ENCODE measurements at places on chromosomes 1 and 21.

GRCh38 chr1:93699049-93699384 is 17.4 kb upstream of the BCAR3 start:
- DNase-seq = no peak

DNA sequence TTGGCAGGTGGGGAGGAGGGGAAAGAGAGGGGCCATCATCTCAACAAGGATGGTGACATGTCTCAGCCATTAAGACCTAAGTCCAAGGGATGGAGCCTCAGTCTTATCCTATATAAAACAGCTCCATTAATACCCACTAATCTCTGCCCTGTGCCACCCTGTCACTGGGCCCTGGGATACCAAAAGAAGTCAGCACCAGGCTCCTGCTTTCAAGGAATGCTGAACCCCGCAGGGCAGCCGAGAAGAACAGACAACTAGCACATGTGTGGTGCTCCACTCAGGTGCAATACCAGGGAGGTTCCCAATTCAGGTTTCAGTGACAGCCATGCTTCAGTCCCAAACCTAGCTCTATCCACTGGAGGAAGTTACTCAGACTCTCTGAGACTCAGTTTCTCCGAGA is 128.4 kb downstream of the GRIK3 start:
- no peak for DNase-seq

- no peak for DNase-seq
These were observed 148.4 kb downstream of the TLR5 start for GRCh38 chr1:222994511-222995235.

DNA sequence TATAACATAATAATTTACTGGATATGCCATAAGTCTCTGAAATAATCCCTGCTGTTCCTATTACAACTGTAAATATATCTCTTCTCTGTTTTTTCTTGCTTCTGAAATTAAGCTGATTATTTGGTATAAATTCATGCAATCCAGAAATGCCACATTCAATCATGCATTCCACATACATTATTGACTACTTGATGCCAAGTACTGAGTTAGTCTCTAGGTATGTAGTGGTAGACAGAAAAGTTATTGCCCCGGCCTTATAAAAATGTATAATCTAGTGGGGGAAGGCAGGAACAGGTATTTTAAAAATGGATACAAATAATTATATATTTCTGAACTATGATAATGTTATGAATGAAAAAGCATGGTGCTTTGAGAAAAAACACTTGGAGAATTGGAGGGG is 338.6 kb upstream of the SNX7 start:
- no peak for DNase-seq

GRCh38 chr1:245684571-245684970 is 529.8 kb downstream of the KIF26B start:
- DNase-seq = no peak

GRCh38 chr1:10989095-10989494 is 23.4 kb upstream of the TARDBP start:
- DNase-seq = no peak

- DNase-seq = no peak
These were observed 274.4 kb downstream of the NTNG1 start for GRCh38 chr1:107415241-107415640.

GRCh38 chr1:39034114-39034654 is 8.0 kb downstream of the NDUFS5 start:
- peak; percentile 12 for DNase-seq

DNA sequence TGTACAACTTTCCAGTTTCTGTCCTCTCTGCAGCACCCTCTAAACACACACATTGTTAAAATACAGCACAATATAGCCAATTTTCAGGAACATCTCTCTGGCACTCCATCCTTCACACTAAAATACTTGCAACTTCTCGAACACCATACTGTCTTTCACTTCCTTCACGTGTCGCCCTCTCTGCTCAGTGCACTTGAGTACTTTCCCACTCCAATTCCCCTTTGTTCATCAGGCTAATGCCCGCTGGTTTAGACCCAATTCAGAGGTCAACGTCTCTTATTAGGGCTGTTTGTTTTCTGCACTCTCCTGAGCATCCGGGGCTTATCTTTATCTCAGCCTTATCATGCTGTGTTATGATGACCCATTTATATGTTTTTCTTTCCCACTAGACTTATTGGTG is 238.2 kb upstream of the SGIP1 start:
- no peak for DNase-seq

DNA sequence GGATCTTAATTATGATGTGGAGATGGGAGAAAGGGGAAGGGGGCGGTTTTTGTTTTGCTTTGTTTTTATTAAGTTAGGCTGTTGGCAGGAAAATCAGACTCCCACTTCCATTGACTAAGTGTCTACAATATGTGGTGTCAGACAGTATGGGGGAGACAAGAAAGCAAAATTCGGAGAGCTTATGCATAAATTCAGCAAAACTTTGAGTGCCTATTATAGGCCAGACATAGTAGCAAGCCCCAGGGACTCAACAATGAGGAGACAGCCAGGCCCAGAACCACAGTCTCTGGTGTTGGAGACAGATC is 835 bp upstream of the TSPAN2 start:
- no peak for DNase-seq

GRCh38 chr1:36530261-36530660 is 47.5 kb upstream of the CSF3R start:
- no peak for DNase-seq

- no peak for DNase-seq
These were observed 48.0 kb downstream of the PRKAB2 start for GRCh38 chr1:147124266-147124665.

DNA sequence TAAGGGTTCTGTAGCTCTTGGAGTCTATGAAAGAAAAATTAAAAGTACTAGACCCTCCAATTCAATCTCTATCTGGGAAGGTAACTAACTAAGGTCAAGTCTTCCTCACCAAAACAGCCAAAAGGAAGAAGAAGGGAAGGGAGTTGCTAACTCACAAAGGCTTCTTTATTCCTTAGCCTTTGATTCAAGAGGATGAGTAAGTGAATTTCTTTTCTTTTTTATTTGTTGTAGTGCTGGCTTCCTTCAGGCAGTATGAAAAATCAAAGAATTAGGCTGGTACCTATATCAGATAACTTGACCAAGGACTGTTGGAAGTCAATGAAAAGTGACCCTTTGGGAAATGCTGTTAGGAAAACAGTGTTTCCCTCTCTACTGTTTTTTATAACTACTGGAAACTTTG is 144.4 kb upstream of the NRIP1 start:
- no peak for DNase-seq

DNA sequence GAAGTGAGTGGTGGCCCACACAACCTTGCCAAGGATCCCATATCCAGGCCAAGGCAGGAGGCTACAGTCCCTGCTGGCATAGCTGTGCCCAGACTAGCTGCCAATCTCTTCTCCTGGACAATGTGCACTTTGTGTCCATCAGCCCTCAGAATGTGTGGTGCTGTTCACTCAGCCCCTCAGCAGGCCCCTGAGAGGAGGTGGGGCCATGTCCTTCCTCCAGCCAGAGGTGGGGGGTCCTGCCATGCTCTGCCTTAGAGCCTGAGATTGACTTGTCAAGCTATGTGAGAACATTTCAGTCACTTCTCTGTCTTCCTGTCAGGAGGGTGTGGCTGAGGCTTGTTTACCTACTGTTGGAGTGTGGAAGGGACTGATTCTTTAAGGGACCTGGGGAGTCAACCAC is 1.4 kb downstream of the NCF2 start:
- no peak for DNase-seq

- DNase-seq = no peak
These were observed 1423.9 kb upstream of the PRMT6 start for GRCh38 chr1:105632342-105633196.

DNA sequence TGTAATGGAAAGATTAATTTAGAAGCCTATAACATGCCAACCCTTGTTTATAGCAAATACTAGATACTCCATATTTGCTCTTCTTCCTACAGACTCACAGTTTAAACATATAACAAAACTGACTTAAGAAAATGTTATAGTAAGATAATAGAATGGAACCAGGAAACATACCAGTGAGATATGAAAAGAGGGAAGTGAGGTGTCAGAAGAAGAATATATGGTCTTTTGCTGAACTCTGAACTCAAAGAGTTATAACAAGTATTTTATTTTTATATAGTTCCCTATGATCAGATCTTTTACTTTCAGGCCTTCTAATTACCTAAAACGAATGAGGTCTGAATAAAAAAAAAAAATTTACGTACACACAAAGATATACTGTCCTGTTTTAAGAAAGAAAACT is 20.9 kb downstream of the TMED5 start:
- DNase-seq = no peak

GRCh38 chr1:97174039-97174704 is 452.6 kb downstream of the PTBP2 start:
- DNase-seq = no peak

DNA sequence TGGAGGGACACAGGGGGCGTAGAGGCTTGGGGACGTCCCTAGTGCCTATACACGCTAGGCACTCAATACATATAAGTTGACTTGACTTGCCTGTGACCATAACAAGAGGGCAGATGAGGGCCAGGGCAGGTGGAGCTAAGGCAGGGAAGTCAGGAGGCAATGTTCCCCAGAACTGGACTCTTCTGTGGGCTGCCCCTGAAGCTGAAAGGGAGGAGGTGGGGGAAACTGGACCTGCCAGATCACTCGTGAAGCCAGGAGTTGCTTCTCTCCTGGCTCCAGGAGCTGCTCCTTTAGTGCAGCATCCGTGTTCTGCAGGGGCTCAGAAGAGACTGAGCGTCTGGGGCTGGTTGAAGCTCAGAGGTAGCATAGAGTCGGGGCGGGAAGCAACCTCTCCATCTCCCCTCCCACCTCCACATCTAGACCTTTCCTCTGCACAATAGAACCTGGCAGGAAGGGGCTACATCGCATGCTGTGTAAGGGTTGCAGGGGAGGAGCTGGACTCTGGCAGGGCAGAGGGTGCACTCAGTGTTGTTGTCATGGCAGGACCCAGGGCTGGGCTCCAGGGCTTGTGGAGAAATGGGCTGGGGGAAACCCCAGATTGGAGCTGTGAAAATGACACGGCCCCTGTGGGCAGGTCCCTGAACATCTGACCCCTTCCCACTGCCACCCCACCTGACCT is 2.9 kb upstream of the SEMA4A start:
- no peak for DNase-seq

- no peak for DNase-seq
These were observed 136.8 kb downstream of the PGBD5 start for GRCh38 chr1:230289350-230289644.

GRCh38 chr1:2046953-2047748 is 3.1 kb upstream of the PRKCZ start:
- DNase-seq = no peak

- no peak for DNase-seq
These were observed 89.2 kb downstream of the ACTL8 start for GRCh38 chr1:17844185-17844826.

GRCh38 chr1:114719424-114719787 is 2.8 kb upstream of the NRAS start:
- no peak for DNase-seq

- no peak for DNase-seq
These were observed 35.9 kb downstream of the MAB21L3 start for GRCh38 chr1:116147114-116147510.

DNA sequence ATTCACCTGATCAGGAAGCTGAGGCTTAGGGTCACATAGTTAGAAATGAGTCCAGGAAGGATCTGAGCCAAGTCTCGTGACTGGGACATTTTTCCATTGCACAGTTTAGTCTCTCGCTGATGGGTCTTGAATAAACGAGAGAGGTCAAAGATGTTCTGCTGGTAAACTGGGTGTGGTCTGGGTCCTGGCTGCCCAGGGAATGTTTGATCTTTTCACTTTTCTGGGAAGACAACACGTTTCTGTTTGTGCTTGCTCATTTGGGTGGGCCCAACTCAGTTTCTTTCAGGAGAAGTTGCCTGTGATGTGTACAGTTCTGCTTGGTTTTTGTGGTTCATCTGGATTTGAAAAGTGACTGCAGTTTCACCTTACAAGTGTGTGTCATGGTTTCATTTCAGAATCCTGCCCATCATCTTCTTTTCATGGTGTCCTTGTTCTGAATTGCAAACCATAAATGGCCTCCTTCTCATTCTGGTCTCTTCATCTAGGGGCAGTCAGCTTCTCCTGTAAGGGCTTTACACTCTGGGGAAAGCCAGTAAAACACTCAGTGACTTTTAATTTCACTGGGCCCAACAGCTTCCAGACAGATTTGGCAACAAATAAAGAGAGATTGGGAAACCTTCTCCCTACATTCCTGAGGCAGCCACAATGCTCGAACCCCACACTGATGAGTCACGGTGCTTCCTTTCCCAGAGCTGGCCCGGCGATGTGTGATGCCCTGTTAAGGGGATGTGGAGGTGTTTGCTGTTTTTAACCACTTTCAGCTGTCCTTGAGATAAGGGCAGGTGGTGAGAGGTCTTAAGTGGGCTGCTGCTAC is 7.2 kb upstream of the TACSTD2 start:
- no peak for DNase-seq

- DNase-seq = no peak
These were observed 83.0 kb downstream of the NTPCR start for GRCh38 chr1:233033361-233033760.

DNA sequence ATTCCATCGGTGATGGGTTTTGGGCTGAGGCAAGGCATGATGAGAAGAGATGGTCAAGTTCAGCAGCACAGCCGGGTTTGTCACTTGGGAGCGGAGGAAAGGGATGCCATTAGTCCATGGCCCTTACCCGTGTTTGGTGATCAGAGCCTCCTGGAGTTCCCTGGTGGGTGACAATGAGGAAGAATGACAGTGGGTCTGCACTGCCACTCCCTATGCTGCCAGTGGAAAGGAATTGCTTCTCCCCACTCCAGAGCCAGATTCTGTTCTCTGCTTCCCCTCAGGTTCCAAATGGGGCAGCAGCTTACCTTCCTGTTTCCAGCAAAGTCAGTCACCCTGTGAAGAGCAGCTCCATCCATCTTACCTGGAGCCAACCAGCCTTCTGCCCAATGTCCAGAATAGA is 393.1 kb downstream of the PTPRU start:
- DNase-seq = no peak

GRCh38 chr1:43913051-43913501 is 20.5 kb upstream of the ARTN start:
- no peak for DNase-seq

GRCh38 chr1:164774413-164774812 is 215.4 kb downstream of the PBX1 start:
- DNase-seq = no peak

DNA sequence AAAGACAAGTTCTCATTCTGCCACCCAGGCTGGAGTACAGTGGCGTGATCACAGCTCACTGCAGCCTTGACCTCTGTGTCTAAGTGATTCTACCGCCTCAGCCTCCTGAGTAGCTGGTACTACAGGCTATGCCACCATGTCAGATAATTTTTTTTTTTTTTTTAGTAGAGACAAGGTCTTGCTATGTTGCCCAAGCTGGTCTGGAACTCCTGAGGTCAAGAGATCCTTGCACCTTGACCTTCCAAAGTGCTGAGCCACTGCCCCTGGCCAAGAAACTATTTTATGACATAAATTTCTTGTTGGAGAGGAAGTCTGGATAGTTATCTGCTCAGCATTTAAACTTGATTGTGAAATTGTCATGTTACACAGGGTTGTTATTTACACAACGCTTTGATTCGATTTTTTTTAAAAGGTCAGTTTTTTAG is 2.1 kb downstream of the SCCPDH start:
- no peak for DNase-seq
